NCI-H345 (cell line): ENCODE measurements at places on chromosomes 2 and 18.
A peak's percentile ranks its signal among the peaks of the same experiment; 100 is the strongest.

GRCh38 chr18:58886864-58887612, 22.4 kb downstream of the ZNF532 start:
- DNase-seq, result no peak

GRCh38 chr2:109226128-109226527, 97.1 kb downstream of the SH3RF3 start:
- DNase-seq, result no peak

GRCh38 chr2:58030771-58031170, 15.8 kb upstream of the VRK2 start:
- DNase-seq, result no peak

DNA sequence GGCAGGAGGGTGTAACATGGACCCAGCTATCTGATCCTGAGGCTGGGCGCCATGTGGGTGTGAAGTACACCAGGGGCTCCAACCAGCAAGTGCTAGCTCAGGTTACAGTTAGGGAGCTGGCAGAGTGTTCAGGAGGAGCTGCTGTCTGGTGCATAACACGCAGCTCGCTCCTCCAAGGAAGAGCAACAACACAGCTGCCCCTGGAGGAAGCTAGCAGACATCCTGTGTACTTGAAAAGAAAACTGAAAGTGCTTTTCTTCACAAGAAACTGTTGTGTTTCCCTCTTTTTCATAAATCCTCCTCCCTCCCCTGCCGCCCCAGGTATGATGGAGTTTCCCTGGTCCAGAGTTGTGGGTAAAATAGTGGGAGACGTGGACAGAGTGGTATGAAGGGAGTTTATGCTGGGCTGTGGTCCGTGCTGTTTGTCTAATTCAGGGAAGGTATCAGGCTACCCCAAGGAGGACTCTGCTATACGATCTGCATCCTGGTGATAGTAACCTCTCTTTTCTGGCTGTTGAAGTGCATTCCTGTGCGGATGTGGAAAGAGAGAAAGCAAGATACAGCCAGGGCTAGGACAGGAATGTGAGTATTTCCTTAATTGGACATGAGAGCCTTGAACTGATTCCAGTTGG, 6.1 kb upstream of the LBH start:
- no peak for DNase-seq

DNA sequence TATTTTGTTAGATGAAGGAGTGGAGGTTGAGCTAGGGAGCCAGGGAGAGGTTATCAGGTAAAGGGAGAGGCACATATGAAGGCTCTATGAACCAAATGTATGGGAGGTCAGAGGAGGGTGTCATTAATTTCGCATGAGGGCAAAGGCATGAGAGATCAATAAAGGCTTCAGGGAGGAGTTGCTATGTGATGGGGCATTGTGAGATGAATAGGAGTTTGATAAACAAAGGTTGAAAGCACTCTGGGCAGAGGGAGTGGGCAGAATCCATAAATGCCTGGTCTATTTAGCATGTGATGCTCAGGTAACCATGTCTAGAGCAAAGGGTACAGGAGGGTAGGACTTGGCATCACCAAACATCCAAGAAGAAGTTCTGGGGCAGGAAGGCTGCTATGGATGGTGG, 273.4 kb downstream of the HAUS1 start:
- no peak for DNase-seq

- DNase-seq, result peak; percentile 76
Measured at GRCh38 chr2:205902041-205902899, 183.7 kb downstream of the INO80D start.

DNA sequence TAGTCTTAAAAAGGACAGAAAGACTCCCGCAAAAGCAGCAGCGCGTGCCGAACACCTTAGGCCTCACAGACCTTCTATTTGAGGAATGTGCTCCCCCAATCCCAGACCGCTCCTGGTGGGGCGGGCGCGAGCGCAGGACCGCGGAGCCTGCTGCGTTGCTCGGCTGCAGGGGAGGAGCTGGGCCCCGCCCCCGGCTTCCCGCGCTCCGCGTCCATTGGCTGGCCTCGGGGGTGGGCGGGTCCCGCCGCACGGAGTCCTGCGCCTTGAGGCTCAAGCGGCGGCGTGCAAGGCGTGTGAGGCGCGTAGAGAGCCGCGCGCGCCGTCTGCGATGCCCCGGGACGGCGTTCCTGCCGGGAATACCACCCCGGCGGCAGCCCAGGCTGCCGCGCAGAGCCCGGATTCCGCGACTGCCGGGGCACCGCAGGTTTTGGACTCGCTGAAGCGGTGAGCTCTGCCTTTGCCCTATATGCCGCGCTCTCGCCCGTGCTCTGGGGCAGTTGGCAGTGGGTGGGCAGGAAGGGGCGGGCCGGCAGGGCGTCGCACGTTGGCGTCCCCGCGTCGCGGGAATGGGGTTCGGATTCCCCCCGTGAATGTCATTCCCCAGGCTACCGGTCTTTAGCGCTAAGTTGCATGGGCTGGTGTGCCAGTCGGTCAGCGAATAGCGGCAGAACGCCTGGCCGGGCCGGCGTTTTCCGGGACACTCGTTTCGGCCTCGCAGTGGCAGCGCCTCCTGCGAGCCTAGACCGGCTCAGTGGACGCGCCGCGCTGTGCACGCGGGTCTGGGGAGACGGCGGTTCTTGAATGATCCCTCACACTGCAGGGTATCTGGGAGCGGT, 49.6 kb upstream of the PAIP2B start:
- DNase-seq, result peak; percentile 95

DNA sequence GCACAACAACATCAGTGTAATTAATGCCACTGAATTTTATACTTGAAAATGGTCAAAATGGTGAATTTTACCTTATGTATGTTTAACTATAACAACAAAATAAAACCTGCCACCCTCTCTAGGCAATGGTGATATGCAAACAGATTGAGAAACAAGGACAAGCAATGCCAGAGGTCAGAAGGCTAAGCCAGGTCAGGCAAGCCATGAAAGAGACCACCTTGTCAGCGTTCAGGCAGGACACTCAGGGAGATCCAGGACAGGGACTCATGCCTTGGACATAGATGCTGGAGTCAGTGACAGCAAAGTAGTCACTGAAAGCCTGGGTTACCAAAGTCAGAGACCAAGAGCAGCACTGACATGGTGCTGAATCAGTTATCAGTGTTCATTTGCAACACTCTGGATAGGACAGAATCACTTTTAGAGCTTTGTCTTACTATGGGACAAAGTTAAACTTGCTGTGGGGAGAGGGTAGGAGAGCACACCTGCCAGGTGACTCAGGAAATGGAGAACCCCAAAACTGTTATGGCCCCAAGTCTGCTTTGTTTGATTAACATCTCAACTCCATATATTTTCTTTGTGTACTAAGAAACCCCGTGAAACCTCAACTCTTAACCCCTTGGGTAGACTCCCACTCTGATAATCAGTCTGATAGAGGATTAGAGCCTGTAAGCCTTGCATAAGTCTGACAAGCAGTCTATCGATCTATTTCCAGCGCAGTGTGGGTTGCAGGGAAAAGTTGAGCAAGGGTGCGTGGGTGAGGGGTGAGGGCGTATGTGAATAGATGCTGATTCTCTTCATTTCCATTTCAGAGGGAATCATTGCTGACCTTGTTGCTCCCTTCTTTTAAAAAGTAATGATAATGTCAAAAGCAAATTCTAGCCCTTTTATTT, 48.7 kb upstream of the ZNF385B start:
- DNase-seq, result no peak

DNA sequence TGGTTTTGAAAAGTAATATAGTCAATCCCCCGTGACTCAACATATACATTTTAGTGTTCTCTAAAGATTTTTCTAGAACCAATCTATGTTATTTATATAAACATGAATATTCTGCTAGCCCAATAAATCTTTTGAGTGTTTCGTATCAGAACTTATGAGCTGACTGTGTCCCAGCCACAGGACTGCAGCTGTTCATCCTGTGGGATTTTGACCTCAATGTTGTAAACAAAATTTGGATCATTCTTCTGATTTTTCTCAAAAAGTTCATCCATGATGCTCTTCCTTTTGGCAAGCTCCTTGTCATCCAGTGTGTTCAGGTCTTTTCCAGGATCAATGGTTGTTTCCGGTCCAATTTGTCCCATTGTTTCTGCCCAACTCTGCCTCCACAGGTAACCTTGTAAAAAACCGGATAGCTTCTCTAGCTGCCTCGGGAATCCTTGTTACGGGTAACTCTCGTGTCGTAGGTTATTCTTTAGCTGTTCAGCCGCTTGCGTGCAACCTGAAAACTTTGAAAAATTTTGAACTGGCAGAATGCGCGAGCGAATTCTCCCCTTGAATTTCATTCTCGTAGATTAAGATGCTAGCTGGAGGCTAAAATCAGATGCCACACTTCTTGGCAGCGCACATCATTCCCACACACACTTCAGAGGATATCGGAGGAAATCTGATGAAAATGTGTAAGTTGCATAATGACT, 195.2 kb downstream of the SH3BP4 start:
- no peak for DNase-seq

GRCh38 chr2:47172922-47173695, 18.0 kb upstream of the STPG4 start:
- DNase-seq, result no peak

GRCh38 chr18:2908166-2908945, 61.5 kb downstream of the EMILIN2 start:
- DNase-seq, result no peak

- no peak for DNase-seq
Measured at GRCh38 chr2:213015387-213016165, 135.8 kb downstream of the IKZF2 start.

GRCh38 chr2:196900843-196901242, 25.7 kb downstream of the PGAP1 start:
- DNase-seq, result no peak

DNA sequence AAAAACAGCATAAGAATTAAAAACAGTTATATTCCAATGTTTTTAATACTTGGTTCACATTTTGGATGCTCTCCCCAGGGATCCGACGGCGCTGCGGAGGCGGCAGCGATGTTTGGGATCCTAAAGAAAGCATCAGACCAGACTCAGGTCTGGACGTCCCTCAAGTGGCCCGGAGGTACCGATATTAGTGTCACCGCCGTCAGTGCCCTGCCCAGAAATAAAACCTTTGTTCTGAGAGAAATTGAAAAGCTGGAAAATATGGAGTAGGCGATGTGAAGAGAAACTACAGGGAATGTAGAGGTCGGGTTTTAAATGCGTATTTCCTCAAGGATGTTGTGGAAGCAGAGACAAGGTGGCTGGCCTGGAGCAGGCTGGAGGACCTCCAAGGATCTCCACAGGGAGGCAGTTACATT, 683 bp upstream of the TBC1D8 start:
- DNase-seq, result peak; percentile 48

DNA sequence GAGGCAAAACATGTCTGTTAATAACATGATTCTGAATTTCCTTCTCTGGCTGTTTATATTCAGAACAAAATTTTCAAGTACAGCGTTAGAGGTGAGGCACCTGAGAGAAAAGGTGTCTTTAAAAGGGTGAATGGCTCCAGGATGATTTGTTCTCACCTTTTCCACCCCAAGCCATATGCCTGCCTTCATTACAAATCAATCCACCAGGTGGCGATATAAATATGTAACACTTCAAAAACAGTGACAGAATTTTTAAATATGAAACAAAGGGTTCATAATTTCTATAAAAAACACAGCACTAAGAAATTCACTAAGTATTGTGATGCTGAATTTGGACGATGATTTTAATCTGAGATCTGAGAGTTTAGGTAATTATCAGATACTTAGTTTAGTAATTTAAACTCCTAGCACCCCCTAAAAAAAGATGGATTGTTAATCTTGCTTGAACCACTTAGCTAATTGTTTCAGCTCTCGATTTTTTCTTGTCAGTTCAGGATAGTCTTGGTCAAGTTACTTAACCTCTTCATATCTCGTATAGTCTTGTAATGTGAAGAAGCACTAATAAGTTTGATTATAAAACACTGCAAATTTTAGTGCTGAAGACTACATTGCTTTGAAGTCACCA, 528.8 kb downstream of the CPS1 start:
- DNase-seq, result peak; percentile 32

- DNase-seq, result no peak
Measured at GRCh38 chr2:187922846-187923245, 368.6 kb upstream of the TFPI start.

DNA sequence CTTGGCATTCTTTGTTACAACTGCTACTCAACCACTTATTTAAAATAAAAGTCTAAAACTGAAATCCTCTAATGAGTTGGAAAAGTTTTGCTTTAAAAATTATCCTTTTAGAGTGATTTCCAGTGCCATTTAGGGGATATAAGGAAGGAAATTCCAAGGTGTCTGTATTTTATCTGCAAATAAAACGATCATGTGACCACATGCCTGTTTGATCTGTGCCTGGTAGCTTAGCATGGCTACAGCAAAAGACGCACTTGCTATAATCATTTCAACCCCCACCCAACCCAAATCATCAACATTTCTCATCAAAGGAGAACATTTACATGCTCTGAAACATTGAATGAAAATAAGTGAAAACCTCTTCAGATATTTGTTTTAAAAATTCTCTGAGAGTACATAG, 615.1 kb downstream of the IRS1 start:
- DNase-seq, result no peak

DNA sequence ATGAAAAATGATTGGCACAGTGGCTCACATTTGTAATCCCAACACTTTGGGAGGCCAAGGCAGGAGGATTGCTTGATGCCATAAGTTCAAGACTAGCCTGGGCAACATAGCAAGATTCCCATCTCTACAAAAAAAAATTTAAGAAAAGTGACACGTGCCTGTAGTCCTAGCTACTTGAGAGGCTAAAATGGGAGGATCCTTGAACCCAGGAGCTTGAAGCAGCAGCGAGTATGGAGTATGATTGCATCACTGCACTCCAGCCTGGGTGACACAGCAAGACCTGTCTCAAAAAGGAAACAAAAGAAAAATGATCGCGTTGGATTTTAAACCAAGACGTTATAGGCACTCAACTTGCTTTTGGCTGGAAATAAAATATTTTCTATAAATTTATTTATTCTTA, 37.8 kb upstream of the CREB1 start:
- no peak for DNase-seq

DNA sequence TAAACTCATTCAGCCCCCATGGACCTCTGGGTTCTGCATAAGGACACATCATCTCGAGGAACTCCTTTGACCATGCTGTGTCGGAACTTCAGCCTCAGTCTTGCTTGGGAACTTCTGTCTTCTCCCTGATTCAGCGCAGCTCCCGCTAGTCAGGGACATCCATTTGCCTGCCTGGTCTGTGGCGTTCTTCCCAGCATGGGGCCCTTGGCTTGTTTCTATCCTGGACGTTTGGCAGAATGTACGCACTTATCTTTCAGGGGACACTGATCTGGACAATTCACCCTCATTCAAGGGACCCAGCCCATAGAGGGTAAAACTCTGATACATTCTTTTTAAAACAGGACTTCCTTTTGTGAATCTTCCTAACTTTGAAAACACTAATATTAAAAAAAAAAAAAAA, 75.8 kb upstream of the WIPF1 start:
- DNase-seq, result no peak

GRCh38 chr2:70141902-70142589, 48.8 kb downstream of the C2orf42 start:
- DNase-seq, result peak; percentile 73

GRCh38 chr2:126634273-126634861, 21.6 kb upstream of the GYPC start:
- DNase-seq, result no peak
